ENCODE measurements at places on chromosomes 16 and 17.

- no peak for DNase-seq
Observed at GRCh38 chr16:87579691-87580090, 22.6 kb upstream of the JPH3 start.

DNA sequence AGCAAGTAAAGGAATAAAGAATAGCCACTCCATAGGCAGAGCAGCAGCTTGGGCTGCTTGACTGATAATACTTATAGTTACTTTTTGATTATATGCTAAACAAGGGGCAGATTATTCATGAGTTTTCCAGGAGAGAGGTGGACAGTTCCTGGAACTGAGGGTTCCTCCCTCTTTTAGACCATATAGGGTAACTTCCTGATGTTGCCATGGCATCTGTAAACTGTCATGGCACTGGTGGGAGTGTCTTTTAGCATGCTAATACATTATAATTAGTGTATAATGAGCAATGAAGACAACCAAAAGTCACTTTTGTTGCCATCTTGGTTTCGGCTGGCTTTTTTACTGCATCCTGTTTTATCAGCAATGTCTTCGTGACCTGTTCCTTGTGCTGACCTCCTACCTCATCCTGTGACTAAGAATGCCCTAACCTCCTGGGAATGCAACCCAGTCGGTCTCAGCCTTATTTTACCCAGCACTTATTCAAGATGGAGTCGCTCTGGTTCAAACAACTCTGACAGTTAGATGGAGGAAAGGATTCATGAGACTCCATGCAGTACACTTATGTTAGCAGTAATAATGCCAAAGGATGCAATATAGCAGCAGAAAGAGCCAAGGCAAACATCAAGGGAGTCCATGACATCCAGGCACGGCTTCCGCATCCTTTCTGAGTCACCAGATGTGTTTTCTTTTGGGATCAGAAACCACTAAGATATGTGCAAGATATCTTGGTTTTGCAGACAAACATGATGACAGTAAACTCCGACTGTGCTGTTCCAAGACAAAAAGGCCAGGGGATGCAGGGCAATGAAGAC, 55.8 kb upstream of the B4GALNT2 start:
- no peak for DNase-seq

DNA sequence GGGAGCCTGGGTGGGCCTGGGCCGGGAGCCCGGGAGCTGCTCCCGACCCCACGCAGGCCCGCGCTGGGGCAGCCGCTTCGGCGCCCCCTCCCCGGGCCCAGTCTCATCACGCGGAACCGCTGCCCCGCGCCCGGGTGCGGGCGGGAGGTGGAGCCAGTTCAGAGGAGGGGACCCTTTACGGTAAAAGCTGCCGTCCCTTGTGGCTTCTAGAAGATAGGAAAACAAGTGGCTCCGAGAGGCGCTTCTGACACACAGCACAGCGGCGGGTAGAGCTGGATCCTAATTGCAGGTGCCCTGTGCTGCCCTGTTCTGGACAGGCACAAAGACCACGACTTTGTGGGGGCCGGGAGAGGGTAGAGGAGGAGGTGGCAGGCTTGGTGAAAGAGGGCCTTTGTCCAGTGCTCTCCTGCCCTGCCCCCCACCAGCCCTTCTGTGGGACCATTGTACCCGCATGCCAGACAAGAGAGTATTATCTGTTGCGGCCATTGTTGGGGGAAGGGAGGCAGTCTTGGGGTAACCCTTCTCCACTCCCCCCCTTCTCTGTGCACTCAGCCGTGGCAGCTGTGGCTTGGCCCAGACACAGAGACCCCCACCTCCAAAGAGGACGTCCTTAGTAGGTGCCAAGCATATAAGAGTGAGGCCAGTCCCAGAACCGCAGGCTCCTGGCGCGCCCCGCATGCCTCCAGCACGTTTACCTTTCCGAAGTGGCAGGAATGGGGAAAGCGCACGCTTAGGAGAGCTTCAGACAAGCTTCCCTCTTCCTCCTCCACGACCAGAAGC, 736 bp downstream of the CNP start:
- no peak for DNase-seq

DNA sequence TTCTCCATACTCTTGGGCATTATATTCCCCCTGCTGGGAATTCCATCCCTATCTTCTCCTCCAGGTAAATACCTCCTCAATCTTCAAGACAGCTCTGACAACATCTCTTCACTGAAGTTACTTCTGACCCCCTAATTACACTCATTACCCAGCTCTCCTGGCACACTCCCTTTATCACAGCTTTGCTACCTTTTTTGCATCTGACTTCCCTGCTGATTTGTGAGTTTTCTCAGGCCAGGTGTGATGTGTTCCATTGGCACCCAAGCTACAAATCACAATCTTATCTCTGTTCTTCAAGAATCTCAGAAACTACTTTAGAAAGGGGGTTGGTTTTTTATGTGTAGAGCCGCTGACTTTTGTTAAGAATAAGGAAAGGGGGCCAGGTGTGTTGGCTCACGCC, 14.0 kb downstream of the CLEC19A start:
- no peak for DNase-seq

DNA sequence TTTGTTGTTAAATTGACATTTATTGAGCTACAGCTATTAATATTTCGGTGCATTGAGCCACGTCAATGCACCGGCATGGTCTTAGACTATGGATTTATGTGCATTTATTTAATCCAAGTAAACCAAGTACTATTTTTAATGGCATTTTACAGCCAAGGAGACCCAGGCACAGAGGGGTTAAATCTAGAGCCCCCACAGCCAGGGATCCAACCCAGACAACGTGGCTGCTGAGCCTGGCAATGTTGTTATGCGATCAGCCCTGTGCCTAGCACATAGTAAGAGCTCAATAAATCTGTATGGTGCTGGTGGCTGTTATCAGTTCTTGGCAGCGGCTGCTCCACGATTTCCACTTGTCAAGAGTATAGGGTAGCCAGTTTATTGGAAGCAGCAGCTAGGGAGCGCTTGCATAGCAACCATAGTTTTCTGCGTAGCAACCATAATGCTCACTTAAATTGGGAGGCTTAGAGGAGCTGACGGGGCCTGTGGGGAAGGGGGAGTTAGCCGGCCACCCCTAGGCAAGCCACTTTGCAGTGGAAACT, 541 bp upstream of the RBBP6 start:
- no peak for DNase-seq

DNA sequence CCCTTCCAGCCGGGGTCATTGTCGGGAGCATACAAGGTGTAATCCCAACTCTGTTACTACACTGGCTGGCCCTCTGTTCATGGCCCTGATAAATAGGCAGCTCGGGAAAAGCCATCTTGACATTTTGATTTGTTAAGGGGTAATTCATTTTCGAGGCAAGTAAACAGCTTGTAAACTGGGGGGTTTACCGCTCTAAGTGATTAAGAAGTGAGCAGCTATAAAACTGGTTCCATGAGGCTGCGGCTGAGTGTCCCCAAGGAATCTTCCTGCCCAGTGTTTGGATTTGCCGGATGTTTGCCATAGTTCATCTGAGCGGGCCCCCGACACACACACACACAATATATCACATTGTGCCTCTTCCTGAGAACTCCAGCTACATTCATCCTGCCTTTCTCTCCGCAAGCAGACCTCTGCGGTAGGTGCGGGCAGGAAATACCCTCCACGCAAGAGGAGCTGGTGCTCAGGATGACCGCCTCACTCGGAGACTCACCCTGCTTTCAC, 92.2 kb downstream of the SOCS1 start:
- no peak for DNase-seq

- no peak for DNase-seq
Observed at GRCh38 chr17:51422634-51423033, 162.3 kb downstream of the UTP18 start.

- DNase-seq = peak; percentile 82
Observed at GRCh38 chr16:55655897-55656681, at the start of gene SLC6A2. TSS of gene SLC6A2 (plus strand) at chr16:55655988. CDS start at chr16:55656695, 707 bp downstream.

DNA sequence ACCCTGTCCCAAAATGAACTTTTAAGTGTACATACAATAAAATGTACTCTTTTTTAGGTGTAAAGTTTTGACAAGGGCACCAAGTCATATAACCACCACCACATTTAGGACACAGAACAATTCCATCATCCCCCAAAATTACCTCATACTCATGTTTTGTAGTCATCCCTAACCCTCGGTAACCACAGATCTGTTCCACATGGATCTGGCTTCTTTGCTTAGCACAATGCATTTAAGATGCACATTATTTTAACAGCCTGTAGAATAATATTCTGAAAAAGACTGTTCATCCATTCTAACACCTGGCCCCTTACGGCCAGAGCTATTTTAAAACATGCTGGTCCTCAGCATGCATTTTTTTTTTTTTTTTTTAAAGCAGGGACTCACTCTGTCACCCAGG, 25.2 kb upstream of the CFAP20 start:
- DNase-seq = no peak

- DNase-seq = peak; percentile 31
Observed at GRCh38 chr17:74305865-74306654, 20.0 kb upstream of the KIF19 start.

GRCh38 chr16:66441586-66442375, 14.7 kb downstream of the BEAN1 start:
- DNase-seq = no peak

DNA sequence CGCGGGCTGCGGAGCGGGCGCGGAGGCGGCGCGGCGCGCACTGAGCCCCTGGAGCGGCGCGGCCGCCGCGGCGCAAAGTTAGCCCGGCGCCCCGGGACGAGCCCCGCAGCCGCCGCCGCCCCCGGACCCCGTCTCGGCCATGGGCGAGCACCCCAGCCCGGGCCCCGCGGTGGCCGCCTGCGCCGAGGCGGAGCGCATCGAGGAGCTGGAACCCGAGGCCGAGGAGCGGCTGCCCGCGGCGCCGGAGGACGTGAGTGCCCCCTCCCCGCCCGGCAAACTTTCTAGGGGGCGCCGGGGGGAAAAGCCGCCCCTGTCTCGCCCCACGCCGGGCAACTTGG, 388 bp downstream of the RHBDL3 start:
- no peak for DNase-seq

DNA sequence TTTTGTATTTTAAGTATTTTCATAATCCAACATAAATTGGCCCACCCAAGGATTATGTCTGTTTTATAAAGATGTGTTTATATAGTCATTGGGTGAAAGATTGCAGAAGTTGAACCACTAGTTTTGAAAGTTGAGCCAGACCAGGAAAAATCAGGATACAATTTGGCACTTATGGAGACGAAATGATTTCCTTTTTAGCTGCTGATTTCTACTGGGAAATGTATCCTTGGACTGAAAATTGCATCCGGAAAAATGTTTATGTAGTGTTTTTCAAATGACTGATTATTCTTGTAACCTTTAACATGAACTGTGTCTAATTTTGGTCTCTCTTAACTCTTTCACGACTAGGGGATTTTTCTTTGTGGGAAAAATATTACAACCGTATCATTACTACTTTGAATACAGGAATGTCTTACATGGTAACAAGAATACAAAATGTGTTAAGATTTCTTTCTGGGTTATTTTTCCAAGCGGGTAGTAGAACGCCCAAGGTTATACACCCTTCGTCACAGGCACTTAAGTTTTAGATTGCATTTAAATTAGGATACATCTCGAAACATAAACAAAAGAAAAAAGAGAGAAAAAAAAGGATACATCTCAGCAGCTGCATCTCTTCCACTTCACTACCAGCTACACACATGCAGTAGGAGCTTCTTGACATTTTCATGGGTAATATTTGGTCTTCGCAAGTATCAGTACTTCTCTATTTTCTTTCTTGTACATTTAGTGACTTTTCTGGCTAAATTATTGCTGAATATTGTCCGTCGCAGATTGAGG, 273.0 kb upstream of the TBX2 start:
- DNase-seq = no peak

GRCh38 chr16:86565181-86565631, 1.4 kb upstream of the FOXC2 start:
- no peak for DNase-seq

- DNase-seq = peak; percentile 61
Observed at GRCh38 chr17:66829883-66830282, 5.0 kb upstream of the CACNG5 start.

GRCh38 chr16:86383488-86384262, 126.7 kb upstream of the FOXF1 start:
- DNase-seq = no peak

DNA sequence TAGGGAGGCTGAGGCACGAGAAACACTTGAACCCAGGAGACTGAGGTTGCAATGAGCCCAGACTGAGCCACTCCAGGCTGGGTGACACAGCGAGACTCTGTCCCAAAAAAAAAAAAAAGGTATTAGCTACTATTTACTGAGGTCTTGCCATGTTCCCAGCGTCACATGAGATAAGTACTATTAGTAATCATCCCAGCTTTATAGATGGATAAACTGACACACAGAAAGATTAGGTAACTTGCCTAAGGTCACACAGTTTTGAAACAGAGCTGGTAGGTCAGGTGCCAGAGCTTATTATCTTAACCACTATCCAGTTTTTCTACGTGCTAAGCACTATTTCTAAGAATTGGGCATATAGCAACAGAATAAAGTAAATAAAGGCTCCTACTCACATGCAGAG, 51.6 kb downstream of the TEX14 start:
- DNase-seq = no peak

DNA sequence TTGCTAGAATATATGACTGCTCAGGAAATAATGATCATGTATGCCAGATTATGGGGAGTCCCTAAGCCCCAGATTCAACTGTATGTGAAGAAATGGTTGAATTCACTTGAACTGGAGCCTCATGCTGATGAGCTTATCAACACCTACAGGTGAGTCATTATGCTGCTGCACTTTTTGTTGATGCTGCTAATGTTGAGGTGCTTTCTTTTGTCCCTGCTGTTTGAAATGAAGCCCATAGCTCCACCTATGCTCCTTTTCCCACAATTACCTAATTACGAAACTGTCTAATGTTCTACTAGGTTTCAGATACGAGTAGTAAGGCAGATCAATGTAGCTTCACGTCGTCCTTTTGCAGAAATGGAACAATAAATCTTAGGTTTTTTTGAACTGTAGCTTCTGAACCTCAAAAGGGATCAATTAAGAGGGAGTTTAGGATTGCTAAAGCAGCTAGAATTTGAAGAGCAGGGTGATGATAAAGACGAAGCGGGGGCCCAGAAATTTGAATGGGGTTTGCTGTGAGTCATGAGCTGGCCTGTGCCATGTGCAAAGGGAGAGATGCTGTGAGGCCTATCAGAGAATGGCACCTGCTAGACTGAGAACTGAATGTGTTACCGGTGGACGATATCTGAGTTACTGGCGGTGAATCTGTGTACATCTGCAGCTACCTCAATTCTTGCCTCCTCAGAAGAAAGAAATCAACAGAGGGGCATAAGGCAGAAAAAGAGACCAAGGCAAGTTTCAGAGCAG, 6.1 kb upstream of the UQCRC2 start:
- no peak for DNase-seq

DNA sequence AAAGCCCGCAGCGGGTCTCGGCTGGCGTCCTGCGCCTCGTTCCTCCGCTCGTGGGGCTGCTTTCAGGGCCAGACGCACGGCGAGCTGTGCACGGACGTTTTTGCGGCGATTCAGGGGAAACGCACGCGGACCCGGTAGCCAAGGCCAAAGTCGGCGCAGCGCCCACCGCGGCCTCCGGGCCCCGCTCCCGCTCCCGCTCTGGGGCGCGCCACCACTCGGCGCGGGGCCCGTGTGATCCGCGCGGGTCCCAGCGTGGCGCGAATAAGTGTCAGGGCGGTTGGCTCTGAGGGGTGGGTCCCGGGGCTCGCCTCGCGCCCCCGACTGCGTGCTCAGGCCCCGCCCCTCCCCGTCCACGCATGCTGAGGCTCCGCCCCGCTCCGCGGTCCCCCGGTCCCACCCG, 694 bp upstream of the TBCD start:
- DNase-seq = no peak

GRCh38 chr17:20284022-20284421, 183.3 kb downstream of the LGALS9B start:
- peak; percentile 63 for DNase-seq

Measured in neural progenitor cell (in vitro differentiated cells).